ENCODE measurements at places on chromosomes 5 and 9. TPM values are rescaled to one million over a fixed set of nuclear protein-coding genes. Genes with fewer than 3 reads are reported as not detected.

Gene FCN2
- total RNA-seq: not detected

Gene C1QTNF2
- 2.8 TPM for total RNA-seq

- no peak for DNase-seq
Observed at GRCh38 chr5:78706381-78706780, 57.8 kb upstream of the LHFPL2 start.

Gene FAM78A
- 3.3 TPM for total RNA-seq

Gene SLC36A3
- total RNA-seq: not detected

GRCh38 chr5:178465861-178466288 is 124.3 kb downstream of the COL23A1 start:
- DNase-seq: no peak

DNA sequence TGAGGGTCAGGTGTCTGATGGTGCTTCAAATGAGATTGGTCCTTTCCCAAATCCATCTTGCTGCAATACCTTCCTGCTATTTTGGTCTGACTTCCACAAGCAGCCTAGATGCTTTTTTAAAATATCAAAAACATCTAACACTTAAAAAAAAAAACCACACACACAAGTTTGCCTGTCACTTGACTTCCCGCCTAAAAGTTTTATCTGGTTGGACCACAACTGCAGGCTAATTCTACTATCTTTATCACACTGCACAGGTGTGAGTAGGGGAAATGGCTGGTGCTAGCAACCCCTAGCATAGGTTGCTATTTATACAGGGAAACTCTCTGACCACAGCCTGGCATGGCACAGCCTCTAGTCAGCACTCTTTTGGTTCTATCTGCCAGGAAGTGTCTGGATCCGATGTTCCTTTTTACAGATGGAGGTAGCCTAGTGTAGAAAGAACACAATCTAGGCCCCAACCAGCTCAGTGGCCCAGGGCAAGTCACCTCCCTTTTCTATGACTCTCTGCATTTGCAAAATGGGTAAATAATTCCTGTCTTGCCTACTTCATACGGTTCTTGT is at the start of gene HEMGN:
HEMGN (minus strand) TSS at position 92 of the 564 bp plus-strand sequence; CDS start at position 56, 36 bp downstream.
- peak; percentile 49 for DNase-seq

DNA sequence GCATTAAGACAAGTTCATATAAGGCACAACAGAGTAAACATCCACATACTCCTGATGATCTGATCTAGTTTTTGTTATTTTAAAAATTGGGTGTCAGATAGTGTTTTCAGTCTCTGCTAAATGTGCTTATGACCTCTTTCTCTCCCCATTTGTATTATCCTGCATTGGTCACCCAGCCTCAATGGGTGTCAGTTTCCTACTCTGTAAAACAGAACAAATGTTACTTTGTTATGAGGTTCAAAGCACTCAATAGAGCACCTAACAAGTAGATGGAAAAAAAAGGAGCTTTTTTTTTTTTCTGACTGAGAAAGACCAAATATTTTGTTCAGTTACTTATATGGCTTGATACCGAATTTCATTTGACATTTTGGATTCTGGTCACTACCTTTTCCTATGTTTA is 33.6 kb upstream of the RASGRF2 start:
- DNase-seq: no peak

GRCh38 chr9:104556830-104557634 is 11.9 kb upstream of the OR13C8 start:
- DNase-seq: no peak

DNA sequence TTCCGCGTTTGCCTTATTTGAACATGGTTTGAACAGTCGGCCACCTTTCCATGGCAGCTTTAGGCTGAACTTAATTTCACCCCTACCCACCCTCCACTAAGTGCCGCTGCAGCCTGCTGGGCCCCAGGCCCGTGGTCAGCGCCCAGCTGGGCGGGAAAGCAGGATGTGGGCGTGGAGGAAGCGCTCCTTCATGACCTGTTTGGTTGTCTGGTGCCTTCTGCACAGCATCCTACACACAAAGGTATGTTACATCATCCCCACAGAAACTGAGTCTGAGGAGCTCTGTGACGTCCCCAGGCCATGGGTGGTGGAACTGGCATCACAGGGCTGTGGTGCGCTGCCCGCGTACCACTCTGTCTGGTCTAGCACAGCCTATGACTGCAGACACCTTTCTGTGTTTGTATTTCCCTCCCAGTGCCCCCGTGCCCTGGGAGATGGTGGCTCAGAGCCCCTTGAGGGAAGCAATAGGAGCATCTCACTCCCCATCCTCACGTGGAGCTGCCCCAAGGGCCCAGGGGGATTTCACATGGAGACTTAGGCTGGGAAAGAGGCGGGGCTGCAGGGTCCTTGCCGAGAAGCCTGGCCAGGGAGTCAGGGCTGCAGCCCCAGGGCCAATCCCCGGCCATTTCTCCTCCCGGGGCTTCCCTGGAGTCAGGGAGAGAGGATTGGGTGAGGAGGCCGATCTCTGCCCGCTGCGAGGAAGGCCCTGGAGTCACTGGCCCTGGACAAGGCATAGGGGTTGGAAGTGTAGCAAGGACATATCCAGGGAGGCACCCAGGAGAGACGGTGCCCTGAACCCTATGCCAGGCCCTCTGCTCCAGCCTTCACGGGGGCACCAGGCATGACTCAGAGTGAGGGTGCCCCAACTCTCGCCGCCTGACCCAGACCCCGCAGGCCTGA is 37.5 kb upstream of the SUSD3 start:
- DNase-seq: peak; percentile 47

- no peak for DNase-seq
Observed at GRCh38 chr9:129471201-129472019, 149.5 kb downstream of the C9orf50 start.

Gene KCNV2
- not detected for total RNA-seq

Gene SPIN1
- 57.8 TPM for total RNA-seq

- no peak for DNase-seq
Observed at GRCh38 chr9:91799113-91799744, 150.8 kb downstream of the ROR2 start.

DNA sequence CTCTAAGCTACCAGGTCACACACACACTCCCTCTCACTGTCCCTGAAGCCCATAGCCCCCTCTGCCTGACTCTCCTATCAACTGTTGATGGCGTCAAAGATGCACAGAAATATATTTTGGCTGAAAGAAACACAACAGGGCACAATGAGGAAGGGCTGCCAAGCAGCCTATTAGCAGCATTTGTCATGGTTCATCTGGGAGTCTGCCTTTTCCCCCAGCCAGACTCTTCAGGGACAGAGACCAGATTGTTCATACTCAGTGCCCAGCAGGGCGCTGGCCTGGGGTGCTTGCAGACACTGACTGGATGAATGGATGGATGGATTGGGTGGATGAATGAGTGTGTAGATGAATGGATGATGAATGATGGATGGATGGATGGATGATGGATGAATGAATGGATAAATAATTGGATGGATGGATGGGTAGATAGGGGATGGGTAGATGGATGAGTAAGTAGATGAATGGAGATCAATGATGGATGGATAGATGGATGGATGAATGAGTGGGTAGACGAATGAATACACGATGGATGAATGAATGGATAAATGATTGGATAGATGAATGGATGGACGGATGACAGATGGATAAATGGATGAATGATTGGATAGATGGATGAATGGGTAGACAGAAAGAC is 90.5 kb downstream of the ADAMTS2 start:
- peak; percentile 17 for DNase-seq

- DNase-seq: no peak
Observed at GRCh38 chr5:170745481-170746071, 37.9 kb upstream of the GABRP start.

- no peak for DNase-seq
Observed at GRCh38 chr5:135565266-135565665, 13.5 kb downstream of the CXCL14 start.

DNA sequence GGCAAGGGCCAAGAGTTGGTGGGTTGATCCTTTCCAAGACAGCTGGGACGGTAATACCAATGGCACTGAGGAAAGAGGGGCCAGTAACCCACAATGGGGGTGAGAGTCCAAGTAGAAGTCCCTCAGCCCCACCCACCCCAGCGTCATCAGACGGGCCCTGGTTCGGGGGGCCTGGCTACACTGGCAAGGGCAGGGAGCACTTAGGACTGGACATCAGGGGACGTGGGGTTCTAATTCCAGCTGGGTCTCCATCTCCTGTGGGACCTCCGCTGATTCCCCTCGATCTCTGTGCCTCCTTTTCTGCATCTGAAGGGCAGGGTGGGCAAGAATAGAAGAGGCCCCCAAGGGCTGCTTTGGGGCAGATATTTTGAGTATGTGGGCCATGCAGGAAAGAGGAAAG is 53.5 kb upstream of the FCN1 start:
- DNase-seq: peak; percentile 17

- DNase-seq: no peak
Observed at GRCh38 chr5:135533794-135534193, 2.0 kb downstream of the NEUROG1 start.

DNA sequence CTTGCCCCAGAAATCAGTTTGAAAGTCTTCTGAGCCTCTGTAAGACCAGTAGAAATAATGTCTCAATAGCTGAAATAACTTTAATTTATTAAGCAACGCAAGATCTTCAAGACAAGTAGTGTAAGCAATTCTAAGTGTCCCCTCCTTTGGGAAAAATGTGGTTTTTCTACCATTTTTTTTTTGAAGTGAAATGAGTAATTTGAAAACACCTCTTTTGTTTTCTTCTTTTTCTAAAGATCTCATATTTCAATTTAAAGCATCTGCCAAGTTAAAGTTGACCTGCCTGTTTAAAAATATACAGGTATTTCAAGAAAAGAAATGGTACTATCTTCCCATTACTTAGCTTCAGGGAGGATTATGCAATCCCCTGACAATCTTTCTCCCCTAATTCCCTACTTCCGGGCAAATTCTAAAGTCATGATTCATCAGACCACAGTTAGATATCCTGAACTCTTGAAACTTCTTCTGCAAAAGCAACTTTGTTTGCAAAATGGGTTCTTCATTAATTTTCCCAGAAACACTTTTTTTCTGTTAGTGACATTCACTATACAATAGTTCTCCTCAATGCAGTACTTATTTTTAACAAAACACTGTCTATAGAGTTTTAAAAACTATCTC is 7.8 kb upstream of the ANXA1 start:
- DNase-seq: no peak

Gene IL3
- total RNA-seq: not detected

DNA sequence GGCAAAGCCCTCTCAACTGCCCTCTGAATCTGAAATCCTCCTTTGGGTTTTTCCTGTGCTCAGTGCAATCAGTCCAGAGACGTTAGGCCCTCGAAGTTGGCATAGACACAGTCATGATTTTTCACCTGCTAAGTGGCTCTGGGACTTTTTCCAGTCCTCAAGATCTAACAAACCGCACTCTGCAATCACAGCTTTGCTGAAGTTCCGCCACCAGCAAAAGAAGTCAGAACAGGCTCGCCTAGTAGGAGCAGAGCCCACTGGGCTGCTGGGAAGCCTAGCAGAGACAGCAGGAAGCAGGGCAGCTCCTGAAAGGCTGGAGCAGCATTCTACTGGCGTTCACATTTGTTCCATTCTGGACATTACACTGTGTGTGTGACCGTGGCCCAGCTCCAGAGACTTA is 222.8 kb upstream of the KIF2A start:
- no peak for DNase-seq

Gene GABRA6
- total RNA-seq: not detected

Gene KLHL3
- total RNA-seq: 6.2 TPM

GRCh38 chr5:77924081-77924480 is 147.9 kb upstream of the TBCA start:
- no peak for DNase-seq

GRCh38 chr9:91034976-91035824 is 233.6 kb downstream of the SYK start:
- no peak for DNase-seq

Gene IL13
- not detected for total RNA-seq

DNA sequence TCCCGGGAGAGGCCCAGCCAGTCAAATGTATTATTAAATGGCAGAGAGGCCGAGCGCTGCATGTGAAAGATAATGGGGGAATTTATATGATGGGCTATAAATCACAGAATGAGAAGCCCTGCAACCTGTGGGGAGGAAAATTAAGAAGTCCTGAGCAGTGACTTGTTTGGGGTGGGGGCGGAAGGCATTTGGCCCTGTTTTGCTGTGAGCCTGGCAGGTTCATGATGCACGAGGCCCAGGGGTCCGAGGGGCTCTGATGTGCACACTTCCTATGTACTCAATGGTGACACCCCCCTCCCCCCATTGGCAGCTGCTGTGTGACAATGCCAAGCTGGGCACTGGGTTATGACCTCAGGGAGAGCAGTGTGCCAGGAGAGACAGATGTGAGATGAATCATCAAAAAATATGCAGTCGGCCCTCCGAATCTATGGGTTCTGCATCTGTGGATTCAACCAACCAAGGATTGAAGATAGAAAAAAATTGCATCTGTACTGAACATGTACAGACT is 13.7 kb upstream of the DAB2IP start:
- no peak for DNase-seq

GRCh38 chr9:32735476-32735875 is 47.9 kb upstream of the TMEM215 start:
- no peak for DNase-seq

Gene NRG2
- not detected for total RNA-seq

DNA sequence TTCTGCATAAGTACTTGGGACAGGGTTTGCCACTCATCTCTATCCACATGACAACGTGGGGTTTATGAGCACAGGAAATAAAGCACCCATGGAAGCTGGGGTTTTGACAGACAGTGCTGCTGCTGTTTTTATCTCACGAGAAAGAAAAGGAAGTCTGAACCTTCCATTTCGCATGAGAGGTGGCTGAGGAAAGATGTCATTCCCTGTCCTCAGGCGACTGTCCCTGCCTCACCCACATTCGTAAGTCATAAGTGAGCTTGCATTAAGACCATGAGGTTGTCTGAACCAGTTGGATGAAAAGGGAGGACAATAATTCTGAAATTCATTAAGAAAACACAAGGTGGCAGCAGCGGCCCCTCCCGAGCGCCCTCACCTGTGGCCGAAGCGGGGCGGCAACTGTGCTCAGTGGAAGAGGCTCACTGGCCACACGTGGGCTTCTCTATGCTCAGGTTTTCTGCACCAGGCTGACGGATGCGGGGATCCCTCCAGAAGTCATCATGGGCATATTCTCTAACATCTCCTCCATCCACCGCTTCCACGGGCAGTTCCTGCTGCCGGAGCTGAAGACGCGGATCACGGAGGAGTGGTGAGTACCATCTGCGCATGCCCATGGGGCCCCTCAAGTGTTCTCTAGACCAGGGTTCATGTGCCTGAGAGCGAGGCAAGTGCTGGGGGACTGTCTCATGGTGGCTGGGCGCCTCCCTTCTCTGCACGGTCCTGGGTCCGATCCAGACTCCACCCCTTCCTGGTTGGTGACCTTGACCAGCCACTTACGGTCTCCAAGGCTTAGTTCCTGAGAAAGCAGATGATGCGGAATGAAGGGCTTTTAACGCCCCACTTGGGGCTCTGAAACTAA is 54.7 kb upstream of the SUSD3 start:
- DNase-seq: peak; percentile 49

- no peak for DNase-seq
Observed at GRCh38 chr5:156128026-156128425, 198.9 kb upstream of the SGCD start.

Data from Peyer's patch (tissue), 4 donors.